ENCODE measurements at places on chromosomes 16 and 17.

- no peak for DNase-seq
Observed at GRCh38 chr16:86343027-86343795, 167.1 kb upstream of the FOXF1 start.

- no peak for DNase-seq
Observed at GRCh38 chr17:76417499-76418143, 33.2 kb downstream of the SPHK1 start.

- DNase-seq: no peak
Observed at GRCh38 chr17:50371526-50371925, 1.5 kb downstream of the MRPL27 start.

DNA sequence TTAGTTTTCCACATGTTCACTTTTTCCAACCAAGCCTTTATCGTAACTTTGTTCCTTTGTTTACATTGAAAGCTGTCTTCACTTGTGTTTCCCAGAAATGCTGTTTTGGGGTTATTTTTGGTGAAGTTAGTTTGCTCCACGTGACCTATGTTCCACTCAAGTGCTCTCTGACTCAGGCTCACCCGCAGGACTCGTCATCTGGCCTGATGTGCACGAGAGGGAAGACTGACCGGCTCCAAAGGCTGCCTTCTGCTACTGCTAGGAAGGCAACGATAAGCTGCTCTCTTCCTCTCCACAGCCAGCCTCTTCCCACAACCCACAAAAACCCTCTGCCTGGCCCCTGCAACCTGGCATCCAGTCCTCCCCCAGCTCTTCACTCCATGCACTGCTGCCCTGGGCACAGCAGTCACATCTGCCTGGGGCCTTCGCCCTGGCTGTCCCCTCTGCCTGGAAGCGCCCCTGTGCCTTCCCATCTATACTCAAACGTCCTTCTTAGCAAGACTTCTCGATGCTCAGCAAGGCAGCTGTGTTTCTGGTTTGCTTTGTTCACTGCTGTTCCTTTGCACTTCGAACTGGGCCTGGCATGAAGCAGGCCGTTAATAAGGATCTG lies 28.0 kb downstream of the ZCCHC14 start:
- DNase-seq: no peak

DNA sequence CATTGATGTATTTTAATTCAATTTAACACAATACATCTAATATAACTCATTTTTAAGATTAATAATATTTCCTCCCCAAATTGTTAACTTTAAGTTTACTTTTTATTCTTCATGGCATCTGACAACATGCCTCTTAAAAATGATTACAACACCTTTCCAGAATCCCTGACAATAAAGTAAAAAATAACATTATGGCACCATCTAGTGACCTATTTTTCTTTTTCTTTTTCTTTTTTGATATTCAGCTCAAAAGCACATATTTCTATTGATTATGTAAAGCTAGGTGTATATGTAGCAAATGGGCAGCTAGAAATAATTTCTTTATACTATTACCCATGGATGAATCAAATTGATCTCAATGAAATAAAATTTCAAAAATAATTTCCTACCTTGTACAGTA lies 834.3 kb upstream of the CDH8 start:
- no peak for DNase-seq

DNA sequence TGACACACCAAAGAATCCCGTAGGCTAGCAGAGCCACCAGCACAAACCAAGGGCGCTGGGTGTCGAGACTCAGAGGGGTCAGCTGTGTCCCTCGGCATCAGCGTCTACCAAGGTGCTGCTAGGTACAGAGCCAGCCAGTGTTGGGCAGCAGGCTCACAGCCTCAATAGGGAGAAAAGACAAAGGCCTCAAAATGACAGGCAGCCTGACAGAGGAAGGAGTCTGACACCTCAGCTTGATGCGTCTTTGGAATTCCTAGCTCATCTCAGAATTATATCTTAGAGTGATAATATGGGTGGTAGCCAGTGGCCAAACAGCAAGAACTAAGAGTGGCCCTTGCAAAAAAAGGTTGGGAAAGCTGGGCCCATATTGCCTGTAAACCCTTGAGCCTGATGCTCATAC lies 45.9 kb downstream of the HS3ST3B1 start:
- no peak for DNase-seq

All from NCI-H774 (cell line).